Type B pancreatic cell (in vitro differentiated cells): ENCODE measurements at places on chromosomes 1 and 21. TPM values are rescaled to one million over a fixed set of nuclear protein-coding genes. Genes with fewer than 3 reads are reported as not detected.

The LAPTM5 gene
- total RNA-seq: 0.24 and 0.29 TPM in 2 replicates

GRCh38 chr1:26851106-26851684 lies 11.8 kb upstream of the SFN start:
- H3K36me3 ChIP-seq: peaks cover 15% of the 10 kb centered on the region
- H3K4me3 ChIP-seq: no peak overlapping the region
- DNase-seq: no peak
- no peaks in the 10 kb centered on the region for H3K27me3 ChIP-seq
- peaks cover 7% of the 10 kb centered on the region for H3K4me1 ChIP-seq

- H3K4me1 ChIP-seq: peaks cover 4% of the 10 kb centered on the region
- no peaks in the 10 kb centered on the region for H3K27me3 ChIP-seq
- DNase-seq: no peak
- no peak overlapping the region for H3K4me3 ChIP-seq
- H3K27ac ChIP-seq: no peak overlapping the region
Measured at GRCh38 chr1:43817304-43817939, 110.1 kb downstream of the ST3GAL3 start.

The NR1I3 gene
- not detected in 2 replicates for total RNA-seq

- peaks cover 39% of the 10 kb centered on the region for H3K27me3 ChIP-seq
- no peak overlapping the region for H3K27ac ChIP-seq
- H3K4me3 ChIP-seq: peak overlapping the region; percentile 30
- H3K36me3 ChIP-seq: no peaks in the 10 kb centered on the region
- DNase-seq: no peak
Measured at GRCh38 chr1:53410701-53411100, 48.5 kb upstream of the DMRTB1 start.

GRCh38 chr1:58152697-58153096 lies 393.8 kb downstream of the OMA1 start:
- no peak overlapping the region for H3K4me3 ChIP-seq
- H3K4me1 ChIP-seq: no peaks in the 10 kb centered on the region
- no peak for DNase-seq
- peaks cover 3% of the 10 kb centered on the region for H3K36me3 ChIP-seq

DNA sequence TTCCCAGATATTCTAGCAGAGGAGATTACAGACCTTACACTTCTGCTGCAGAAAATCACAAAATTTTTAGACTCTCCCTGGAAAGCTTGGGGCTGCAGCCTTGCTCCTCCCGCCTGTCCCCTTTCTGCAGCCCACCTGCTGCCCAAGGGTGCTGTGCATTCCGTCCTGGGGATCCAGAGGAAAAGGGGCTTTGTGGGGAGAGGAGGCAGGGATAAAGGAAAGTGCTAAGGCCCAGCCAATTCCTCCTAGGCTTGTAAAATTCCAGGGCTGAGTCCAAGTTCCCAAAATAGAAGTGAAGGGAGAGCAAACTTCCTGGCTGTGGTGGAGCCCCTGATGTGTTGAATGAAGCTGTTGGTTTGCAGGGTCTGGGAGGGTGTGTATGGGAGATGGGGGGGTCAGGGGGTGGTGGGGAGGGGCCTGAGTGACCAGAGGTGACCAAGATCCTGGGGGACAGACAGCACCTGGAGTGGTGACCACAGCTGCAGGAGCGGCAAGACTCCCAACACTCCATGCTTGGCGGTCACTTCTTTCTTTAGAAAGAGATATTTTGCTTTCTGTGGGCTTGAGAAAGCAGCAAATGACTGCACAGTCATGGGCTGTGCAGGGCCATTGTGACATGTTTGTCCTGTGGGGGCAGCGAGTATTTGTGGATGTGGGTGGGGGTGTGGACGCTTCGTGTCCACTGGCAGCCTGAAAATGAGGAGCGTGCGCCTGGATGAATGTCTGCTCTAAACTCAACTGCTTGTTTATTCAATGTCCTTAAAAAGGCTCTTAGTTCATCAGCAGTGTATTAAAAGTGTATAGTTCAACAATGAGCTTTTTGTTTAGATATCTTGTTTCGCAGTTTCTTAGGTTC lies 68.4 kb downstream of the TLR5 start:
- H3K4me3 ChIP-seq: no peak overlapping the region
- H3K27ac ChIP-seq: no peak overlapping the region
- peaks cover 12% of the 10 kb centered on the region for H3K27me3 ChIP-seq
- H3K4me1 ChIP-seq: peaks cover 7% of the 10 kb centered on the region
- H3K36me3 ChIP-seq: no peaks in the 10 kb centered on the region

The RGS16 gene
- total RNA-seq: 9.7 and 14.6 TPM in 2 replicates

GRCh38 chr1:200891774-200892157 lies 2.9 kb upstream of the INAVA start:
- H3K27ac ChIP-seq: peak overlapping the region; percentile 97
- peak overlapping the region; percentile 98 for H3K4me3 ChIP-seq
- H3K36me3 ChIP-seq: no peaks in the 10 kb centered on the region
- no peak for DNase-seq
- H3K27me3 ChIP-seq: peaks cover 7% of the 10 kb centered on the region
- H3K4me1 ChIP-seq: peaks cover 54% of the 10 kb centered on the region

The CR1L gene
- not detected in 2 replicates for total RNA-seq

DNA sequence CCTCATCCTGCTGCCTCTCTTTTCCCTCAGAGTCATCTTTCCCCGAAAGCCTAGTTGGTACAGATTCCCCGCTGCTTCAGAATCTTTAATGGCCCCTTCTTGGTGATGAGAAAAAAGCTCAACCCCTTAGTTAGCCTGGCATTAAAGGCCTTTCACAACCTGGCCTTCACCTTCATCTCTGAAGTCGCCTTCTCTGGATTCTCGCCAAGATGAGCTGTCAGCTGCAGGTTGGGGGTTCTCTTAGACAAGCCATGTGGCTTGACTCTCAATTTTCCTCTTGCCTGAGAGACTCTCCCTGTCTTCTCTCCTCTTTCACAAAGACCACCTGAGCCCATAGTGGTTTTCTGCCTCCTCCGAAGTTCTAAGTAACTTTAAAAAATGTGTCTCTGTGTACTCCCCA lies 15.5 kb upstream of the DISC1 start:
- peaks cover 3% of the 10 kb centered on the region for H3K4me1 ChIP-seq
- no peak overlapping the region for H3K27ac ChIP-seq
- peaks cover 4% of the 10 kb centered on the region for H3K36me3 ChIP-seq
- no peak for DNase-seq
- H3K4me3 ChIP-seq: no peak overlapping the region

- no peak for DNase-seq
- H3K36me3 ChIP-seq: peaks cover 31% of the 10 kb centered on the region
- H3K27ac ChIP-seq: no peak overlapping the region
Measured at GRCh38 chr1:46012236-46012635, 120.2 kb downstream of the PIK3R3 start.

- no peak overlapping the region for H3K27ac ChIP-seq
- peaks cover under 1% of the 10 kb centered on the region for H3K27me3 ChIP-seq
- H3K36me3 ChIP-seq: no peaks in the 10 kb centered on the region
- H3K4me1 ChIP-seq: no peaks in the 10 kb centered on the region
Measured at GRCh38 chr1:160665330-160666078, 18.7 kb upstream of the SLAMF1 start.

The RCSD1 gene
- 0.75 and 5.4 TPM in 2 replicates for total RNA-seq

The PAQR6 gene
- 9.2 and 19.0 TPM in 2 replicates for total RNA-seq

The PCAT6 gene
- 7.9 and 13.9 TPM in 2 replicates for total RNA-seq

The KIF26B gene
- 6.1 and 22.1 TPM in 2 replicates for total RNA-seq
